ENCODE measurements at places on chromosomes 6 and 20. TPM values are rescaled to one million over a fixed set of nuclear protein-coding genes. Genes with fewer than 3 reads are reported as not detected.

SAMD10 gene
- total RNA-seq = 23.7 TPM

LMBRD1 gene
- total RNA-seq = 36.6 TPM

MYL9 gene
- 7.8 TPM for total RNA-seq

SLC35B3 gene
- total RNA-seq = 11.0 TPM

SEC63 gene
- total RNA-seq = 106 TPM

DLK2 gene
- 0.86 TPM for total RNA-seq
